Astrocyte (in vitro differentiated cells and primary cell): ENCODE measurements at places on chromosomes 5 and 9.

GRCh38 chr5:16754601-16755000 is 137.8 kb upstream of the RETREG1 start:
- peaks cover 54% of the 10 kb centered on the region for H3K36me3 ChIP-seq
- H3K4me3 ChIP-seq: no peak overlapping the region

DNA sequence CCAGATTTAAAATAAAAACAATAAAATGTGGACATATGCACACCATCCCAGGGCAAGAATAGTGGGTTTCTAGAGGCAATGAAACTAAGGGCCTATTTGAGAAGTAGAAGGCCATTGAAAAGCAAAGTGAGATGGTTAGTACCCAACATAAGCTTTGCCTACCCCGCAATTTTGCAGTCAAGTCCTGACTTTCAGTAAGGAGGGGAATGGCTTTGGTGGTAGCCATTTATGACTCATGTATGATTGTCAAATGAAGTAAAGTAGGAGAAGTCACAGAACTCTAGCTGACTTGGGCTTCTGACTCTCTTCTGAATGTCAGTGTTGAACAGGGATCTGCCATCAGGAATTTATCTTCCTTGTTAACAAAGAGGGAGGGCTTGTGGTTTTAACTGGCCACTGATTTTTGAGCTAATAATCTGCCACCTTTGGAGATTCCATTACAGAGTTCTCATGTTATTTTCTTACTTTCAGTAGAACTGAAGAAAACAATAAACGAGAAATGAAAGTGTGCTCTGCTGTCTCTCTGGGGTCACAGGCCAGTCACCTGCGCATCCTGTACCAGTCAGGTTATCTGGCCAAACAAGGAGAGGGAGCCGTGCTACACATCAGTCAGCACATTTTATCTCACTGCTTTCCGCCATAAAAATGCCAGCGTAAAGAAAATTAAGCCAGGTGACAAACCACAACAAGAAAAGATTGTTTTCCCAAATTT is 14.3 kb upstream of the SNCAIP start:
- no peaks in the 10 kb centered on the region for H3K4me1 ChIP-seq
- H3K27ac ChIP-seq: no peak overlapping the region
- H3K4me3 ChIP-seq: no peak overlapping the region
- no peaks in the 10 kb centered on the region for H3K36me3 ChIP-seq

DNA sequence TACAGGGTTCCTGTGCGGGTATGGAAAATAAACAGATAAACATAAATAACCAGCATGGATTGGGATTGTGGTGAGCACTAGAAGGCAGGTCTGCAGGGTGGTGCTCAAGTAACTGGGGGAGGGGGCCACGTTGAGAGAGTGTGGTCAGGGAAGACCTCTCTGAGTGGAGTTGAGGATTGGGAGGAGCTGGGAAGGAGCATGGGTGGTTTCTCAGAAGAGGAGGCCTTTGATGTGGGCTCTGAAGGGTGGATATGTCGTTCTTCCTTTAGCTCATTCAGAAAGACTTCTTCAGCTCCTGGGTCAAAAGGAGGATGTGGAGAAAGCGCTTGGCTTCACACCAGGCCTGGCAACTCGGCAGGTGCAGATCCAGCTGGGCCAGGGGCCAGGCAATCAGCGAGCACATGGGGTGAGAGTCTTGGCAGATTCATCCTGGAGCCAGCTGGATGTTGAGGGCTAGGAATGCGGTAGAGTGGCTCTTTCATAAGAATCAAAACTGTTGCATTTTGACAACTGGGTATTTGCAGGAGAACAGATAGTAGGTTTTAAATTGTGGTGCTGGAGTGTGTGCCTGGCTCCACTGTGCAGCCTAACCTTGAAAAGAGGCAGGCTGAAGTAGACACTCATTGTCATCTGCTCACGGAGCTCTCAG is 71.7 kb downstream of the PCSK5 start:
- H3K27ac ChIP-seq: no peak overlapping the region
- no peak overlapping the region for H3K4me3 ChIP-seq
- no peaks in the 10 kb centered on the region for H3K36me3 ChIP-seq
- DNase-seq: no peak

GRCh38 chr5:170450061-170450669 is 53.7 kb upstream of the KCNIP1 start:
- peaks cover 5% of the 10 kb centered on the region for H3K27me3 ChIP-seq
- H3K4me3 ChIP-seq: no peak overlapping the region
- no peak overlapping the region for H3K27ac ChIP-seq
- H3K36me3 ChIP-seq: no peaks in the 10 kb centered on the region
- peak; percentile 68 for DNase-seq

- no peak overlapping the region for H3K27ac ChIP-seq
- DNase-seq: peak; percentile 70
- H3K4me1 ChIP-seq: peaks cover 10% of the 10 kb centered on the region
- no peak overlapping the region for H3K4me3 ChIP-seq
- no peaks in the 10 kb centered on the region for H3K27me3 ChIP-seq
- no peaks in the 10 kb centered on the region for H3K36me3 ChIP-seq
Observed at GRCh38 chr5:134088291-134088690, 26.2 kb upstream of the TCF7 start.

- no peak overlapping the region for H3K4me3 ChIP-seq
- H3K27ac ChIP-seq: no peak overlapping the region
- no peaks in the 10 kb centered on the region for H3K36me3 ChIP-seq
- no peak for DNase-seq
- no peaks in the 10 kb centered on the region for H3K4me1 ChIP-seq
Observed at GRCh38 chr5:108523360-108523759, 141.5 kb upstream of the FBXL17 start.

DNA sequence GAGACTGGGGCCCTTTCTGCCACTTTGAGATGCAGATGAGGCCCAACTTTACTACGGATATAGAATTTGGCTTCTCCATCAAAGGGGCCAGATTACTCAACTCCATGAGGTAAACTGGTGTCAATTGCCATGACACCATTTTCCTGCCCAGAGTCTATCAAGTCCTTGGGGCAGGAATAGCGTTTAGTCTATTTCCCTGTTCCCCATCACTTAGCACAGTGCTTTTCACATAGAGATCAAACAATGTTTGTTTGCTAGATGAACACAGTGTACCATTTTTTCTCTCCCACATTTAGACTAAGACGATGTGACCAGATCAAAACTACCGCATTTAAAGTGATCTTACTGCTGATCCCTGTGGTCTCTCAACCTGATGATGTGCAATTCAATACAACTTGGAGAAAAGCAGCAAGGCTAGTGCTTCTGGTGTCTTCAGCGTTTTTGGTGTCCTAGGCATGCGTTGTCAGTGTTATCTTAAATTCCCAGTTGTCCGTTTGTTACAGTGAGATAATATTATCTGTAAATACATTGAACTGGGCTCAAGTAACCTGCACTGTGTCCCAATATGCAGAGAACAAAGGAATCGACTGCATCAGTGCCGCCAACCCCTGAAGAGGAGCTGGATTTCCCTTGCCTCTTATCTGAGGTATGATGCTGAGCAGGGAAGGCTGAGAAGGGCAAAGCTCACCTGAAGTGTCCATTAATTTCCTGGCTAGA is 446.2 kb downstream of the PLK2 start:
- no peaks in the 10 kb centered on the region for H3K4me1 ChIP-seq
- DNase-seq: no peak
- no peaks in the 10 kb centered on the region for H3K27me3 ChIP-seq
- no peaks in the 10 kb centered on the region for H3K36me3 ChIP-seq
- H3K4me3 ChIP-seq: no peak overlapping the region
- H3K27ac ChIP-seq: no peak overlapping the region

DNA sequence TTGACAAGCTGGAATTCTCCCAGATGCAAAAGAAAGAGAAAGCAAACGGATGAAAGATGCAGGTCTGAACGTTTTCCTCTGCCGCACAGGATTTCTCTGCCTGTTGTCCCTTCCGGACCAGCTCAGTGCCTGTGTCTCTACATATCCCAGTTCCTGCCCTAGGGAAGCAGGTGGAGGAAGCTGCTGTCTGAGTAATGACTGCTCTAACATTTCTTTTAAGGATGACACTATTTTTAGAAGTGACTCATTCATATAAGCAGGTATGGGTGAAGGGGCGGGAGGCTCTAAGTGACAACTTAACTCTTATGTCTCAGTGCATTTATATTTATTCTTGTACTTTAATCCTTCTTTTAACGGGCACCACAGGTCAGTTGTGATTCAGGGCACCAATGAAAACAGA is 128.8 kb downstream of the SLC24A2 start:
- no peak for DNase-seq
- H3K27me3 ChIP-seq: no peaks in the 10 kb centered on the region
- H3K4me1 ChIP-seq: no peaks in the 10 kb centered on the region
- no peak overlapping the region for H3K27ac ChIP-seq

GRCh38 chr9:99475401-99476065 is 253.5 kb downstream of the SEC61B start:
- no peak overlapping the region for H3K27ac ChIP-seq
- no peak for DNase-seq
- H3K27me3 ChIP-seq: no peaks in the 10 kb centered on the region
- H3K36me3 ChIP-seq: no peaks in the 10 kb centered on the region

DNA sequence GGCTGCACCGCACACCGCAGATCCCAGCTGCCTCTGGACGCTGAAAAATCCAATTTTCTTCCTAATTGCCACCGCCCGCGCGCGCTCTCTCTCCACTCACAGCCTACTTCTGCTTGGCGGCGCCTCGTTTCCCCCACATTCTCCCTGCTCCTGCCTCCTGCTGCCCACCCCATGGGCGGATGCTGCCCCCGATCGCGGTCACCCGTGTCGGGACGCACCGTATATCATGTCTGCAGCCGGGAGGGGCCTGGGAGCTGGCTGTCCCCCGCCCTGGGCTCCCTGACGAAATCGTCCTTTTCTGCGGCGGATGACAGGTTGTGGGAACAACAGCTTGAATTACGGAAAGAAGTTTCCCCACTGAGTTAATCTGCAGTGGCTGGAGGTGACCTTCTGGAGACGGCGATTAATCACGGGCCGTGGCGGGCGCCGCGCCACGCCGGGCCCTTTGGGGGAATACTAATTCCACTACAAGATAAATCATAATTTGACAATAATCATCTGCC is 36.3 kb upstream of the PSD2 start:
- peaks cover 12% of the 10 kb centered on the region for H3K4me1 ChIP-seq
- H3K27ac ChIP-seq: no peak overlapping the region
- H3K36me3 ChIP-seq: no peaks in the 10 kb centered on the region
- no peak overlapping the region for H3K4me3 ChIP-seq
- peaks cover 18% of the 10 kb centered on the region for H3K27me3 ChIP-seq

DNA sequence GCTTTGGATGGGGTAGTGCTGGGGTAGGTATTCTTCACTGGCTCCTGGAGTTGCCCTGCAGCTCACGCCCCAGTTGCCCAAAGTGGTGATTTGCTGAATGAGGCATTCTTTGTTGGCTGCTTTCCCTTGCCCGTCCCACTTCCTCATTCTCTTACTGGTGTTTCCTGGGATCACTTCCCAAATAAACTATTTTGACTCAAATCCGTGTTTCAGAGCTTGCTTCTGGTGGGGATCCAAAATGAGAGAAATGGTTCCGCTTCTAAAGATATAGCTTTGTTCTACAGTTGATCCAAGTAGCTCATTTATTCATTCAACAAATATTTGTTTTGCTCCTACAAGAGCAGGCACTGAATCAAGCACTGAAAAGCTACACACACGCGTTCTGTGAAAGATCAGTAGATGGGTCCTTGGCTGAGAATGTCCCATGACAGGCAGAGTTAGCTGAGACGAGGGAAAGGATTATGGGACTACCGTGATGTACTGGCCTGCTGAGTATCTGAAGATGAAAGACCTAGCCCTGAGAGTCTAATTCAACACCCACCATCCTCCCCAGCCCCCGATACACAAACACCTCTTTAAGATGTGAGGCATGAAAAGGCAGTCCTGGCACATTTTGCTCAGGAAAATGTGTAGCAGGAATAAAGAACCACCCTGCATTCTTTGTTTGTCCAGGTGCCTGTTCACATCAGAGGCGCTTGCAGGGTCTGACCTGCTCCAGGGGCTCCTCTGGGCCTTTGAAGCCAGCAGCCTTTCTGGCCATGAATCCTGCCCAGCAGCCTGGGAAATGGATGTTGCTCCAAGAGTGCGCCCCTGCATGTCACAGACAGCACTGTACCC is 143.1 kb upstream of the RANBP3L start:
- no peak overlapping the region for H3K4me3 ChIP-seq
- DNase-seq: peak; percentile 56
- no peak overlapping the region for H3K27ac ChIP-seq
- peaks cover 24% of the 10 kb centered on the region for H3K4me1 ChIP-seq
- H3K27me3 ChIP-seq: no peaks in the 10 kb centered on the region

GRCh38 chr5:120052916-120053828 is 410.9 kb upstream of the PRR16 start:
- H3K36me3 ChIP-seq: no peaks in the 10 kb centered on the region
- H3K27me3 ChIP-seq: no peaks in the 10 kb centered on the region
- no peak overlapping the region for H3K4me3 ChIP-seq
- no peak overlapping the region for H3K27ac ChIP-seq
- no peaks in the 10 kb centered on the region for H3K4me1 ChIP-seq
- no peak for DNase-seq

- no peaks in the 10 kb centered on the region for H3K4me1 ChIP-seq
- no peaks in the 10 kb centered on the region for H3K27me3 ChIP-seq
- no peak overlapping the region for H3K4me3 ChIP-seq
- H3K27ac ChIP-seq: no peak overlapping the region
- no peaks in the 10 kb centered on the region for H3K36me3 ChIP-seq
Observed at GRCh38 chr5:60980511-60980910, 35.5 kb downstream of the NDUFAF2 start.

DNA sequence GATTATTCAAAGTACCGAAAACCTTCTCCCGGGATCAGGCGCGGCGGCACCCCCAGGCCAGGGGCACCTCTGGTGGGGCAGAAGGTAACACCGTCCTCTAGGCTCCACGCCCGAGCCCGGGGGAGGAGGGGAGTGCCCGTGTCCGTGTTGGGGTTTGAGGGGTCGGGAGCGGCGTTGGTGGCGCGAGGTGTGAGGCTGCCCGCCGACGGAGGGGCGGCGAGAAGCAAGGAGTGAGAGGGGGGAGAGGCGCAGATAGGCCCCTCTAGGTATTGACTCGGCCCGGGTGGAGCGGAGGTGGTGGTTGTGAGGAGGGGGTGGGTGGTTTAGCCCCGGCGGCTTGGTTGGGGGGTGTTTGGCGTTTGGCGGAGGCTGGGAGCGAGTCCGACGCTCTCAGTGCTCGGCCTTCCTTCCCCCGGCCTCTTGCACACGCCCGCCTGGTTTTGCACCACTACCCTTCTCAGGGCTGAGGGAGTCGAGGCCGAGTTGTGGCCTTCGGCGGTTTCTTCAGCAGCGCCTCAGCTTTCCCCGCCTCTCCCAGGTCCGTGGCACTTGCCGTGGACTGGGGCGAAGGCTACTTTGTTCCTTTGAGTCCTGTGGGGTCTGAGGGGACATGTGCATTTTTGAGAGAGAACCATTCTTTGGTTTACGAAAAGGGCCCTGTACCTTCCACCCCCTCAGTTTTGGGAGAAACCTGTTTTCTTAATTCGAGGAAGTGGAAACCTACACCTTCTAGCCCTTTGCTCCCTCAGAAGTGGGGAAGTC is 450 bp downstream of the GPBP1 start:
- H3K27ac ChIP-seq: peak overlapping the region; percentile 98
- H3K4me3 ChIP-seq: peak overlapping the region; percentile 88
- H3K27me3 ChIP-seq: no peaks in the 10 kb centered on the region
- no peak for DNase-seq
- peaks cover 28% of the 10 kb centered on the region for H3K4me1 ChIP-seq

GRCh38 chr9:70034271-70034711 is 9.4 kb upstream of the MAMDC2 start:
- no peak overlapping the region for H3K4me3 ChIP-seq
- H3K4me1 ChIP-seq: peaks cover 8% of the 10 kb centered on the region
- DNase-seq: peak; percentile 59
- no peaks in the 10 kb centered on the region for H3K36me3 ChIP-seq
- no peaks in the 10 kb centered on the region for H3K27me3 ChIP-seq

- no peak for DNase-seq
- H3K27ac ChIP-seq: no peak overlapping the region
- H3K4me3 ChIP-seq: no peak overlapping the region
- H3K36me3 ChIP-seq: no peaks in the 10 kb centered on the region
- no peaks in the 10 kb centered on the region for H3K27me3 ChIP-seq
Observed at GRCh38 chr5:111138096-111138495, 45.9 kb downstream of the WDR36 start.

GRCh38 chr5:963673-964531 is 44.7 kb upstream of the NKD2 start:
- H3K27me3 ChIP-seq: peaks cover 71% of the 10 kb centered on the region
- no peak overlapping the region for H3K27ac ChIP-seq
- peaks cover 2% of the 10 kb centered on the region for H3K4me1 ChIP-seq
